Psoas muscle (tissue), 8 donors: ENCODE measurements at places on chromosomes 1 and 21. TPM values are rescaled to one million over a fixed set of nuclear protein-coding genes. Genes with fewer than 3 reads are reported as not detected.

GRCh38 chr21:29555601-29556000 is 256.9 kb downstream of the BACH1 start:
- no peak overlapping the region for H3K4me3 ChIP-seq
- DNase-seq: no peak
- H3K4me1 ChIP-seq: no peaks in the 10 kb centered on the region
- H3K27ac ChIP-seq: no peak overlapping the region

DNA sequence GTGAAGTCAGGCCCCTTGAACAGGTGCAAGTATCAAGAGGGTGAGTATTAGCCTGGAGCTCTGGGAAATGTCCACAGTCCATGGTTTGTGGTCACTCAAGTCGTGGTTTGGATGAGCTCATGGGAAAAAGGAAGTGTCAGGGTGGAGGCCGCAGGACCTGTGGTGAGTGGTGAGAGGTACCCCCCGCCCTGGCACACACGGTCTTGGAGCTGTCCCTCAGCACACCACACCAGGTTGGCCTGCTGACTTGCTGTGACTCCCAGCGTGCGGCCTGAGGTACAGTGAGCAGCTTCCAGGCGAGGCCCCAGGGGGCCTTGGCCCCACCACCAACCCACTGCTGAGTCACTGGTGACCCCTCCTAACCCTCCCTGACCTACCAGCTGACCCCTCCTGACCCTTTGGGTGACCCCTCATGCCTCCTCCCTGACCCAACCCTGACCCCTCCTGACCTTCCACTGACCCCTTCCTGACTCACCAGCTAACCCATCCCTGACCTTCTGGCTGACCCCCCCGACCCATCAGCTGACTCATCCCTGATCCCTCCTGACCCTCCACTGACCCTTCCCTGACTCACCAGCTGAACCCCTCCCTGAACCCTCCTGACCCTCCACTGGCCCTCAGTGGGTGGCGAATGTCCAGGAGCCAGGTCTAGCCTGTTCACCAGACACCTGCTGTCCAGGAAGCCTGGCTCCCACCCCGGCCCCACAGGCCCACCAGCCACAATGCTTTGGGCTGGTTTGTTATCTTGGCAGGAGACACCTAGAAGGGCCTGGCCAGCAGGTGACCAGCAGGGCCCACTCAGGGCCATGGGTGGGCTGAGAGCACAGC is 34.8 kb upstream of the RNF187 start:
- DNase-seq: no peak
- H3K4me3 ChIP-seq: no peak overlapping the region
- H3K27ac ChIP-seq: no peak overlapping the region

- no peak overlapping the region for H3K27ac ChIP-seq
- no peaks in the 10 kb centered on the region for H3K4me1 ChIP-seq
- no peak for DNase-seq
- no peaks in the 10 kb centered on the region for H3K27me3 ChIP-seq
- H3K36me3 ChIP-seq: peaks cover 3% of the 10 kb centered on the region
Observed at GRCh38 chr1:23290836-23291565, 53.1 kb downstream of the HNRNPR start.

DNA sequence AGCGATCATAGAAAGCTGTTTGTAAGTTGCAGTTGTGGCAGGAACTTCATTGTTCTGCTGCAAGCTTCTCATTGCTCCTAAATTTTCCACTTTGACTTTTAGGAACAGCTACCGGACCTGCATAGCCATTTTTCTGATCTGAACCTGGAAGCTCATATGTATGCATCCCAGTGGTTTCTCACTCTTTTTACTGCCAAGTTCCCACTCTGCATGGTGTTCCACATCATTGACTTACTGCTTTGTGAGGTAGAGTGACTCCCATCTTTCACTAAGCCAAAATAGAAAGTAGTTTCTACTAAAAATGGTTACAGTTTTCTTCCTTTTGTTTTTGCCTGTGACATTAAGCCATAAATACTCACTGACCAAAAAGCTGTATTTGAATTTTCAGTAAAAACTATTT is 254.2 kb downstream of the GPR52 start:
- H3K36me3 ChIP-seq: no peaks in the 10 kb centered on the region
- no peak overlapping the region for H3K27ac ChIP-seq
- no peaks in the 10 kb centered on the region for H3K27me3 ChIP-seq
- no peak overlapping the region for H3K4me3 ChIP-seq

- no peaks in the 10 kb centered on the region for H3K27me3 ChIP-seq
- H3K36me3 ChIP-seq: no peaks in the 10 kb centered on the region
- no peak for DNase-seq
- H3K4me1 ChIP-seq: no peaks in the 10 kb centered on the region
- H3K4me3 ChIP-seq: no peak overlapping the region
- H3K27ac ChIP-seq: no peak overlapping the region
Observed at GRCh38 chr1:102174259-102174863, 177.6 kb upstream of the OLFM3 start.

DNA sequence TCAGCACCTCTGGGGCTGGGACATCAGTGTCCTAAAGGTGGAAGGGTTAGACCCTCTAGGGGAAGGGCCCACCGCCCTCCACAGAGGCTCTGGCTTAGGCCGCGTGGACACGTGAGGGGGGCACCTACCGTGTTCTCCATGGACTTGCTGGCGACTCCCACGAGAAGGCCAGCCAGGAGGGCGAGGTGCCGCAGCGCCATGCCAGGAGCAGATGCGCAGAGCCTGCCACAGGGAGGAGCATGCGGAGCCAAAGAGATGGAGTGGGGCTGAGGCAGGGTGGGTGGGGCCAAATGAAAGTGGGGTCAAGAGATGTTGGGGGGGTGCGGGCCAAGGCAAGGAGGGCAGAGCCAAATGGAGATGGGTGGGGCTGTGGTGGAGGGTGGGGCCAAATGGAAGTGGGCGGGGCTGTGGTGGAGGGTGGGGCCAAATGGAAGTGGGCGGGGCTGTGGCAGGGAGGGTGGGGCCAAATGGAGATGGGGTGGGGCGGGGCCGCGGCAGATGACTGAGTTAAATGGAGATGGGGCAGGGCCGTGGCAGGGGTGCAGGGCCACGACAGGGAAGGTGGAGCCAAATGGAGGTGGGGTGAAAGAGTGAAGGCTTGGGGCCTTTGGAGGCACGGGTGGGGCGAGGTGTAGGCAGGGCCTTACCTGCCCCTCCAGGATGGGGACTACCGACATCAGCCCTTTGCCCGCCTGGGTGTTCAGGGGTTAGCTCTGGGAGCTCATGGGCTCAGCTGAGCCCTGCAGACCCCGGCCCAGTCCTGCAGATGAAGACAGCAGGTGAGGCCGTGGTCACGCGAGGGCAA is 17.4 kb upstream of the RNF223 start:
- no peak for DNase-seq
- no peak overlapping the region for H3K27ac ChIP-seq
- no peaks in the 10 kb centered on the region for H3K27me3 ChIP-seq
- no peaks in the 10 kb centered on the region for H3K4me1 ChIP-seq

GRCh38 chr1:115790356-115790755 is 21.8 kb upstream of the CASQ2 start:
- peaks cover 16% of the 10 kb centered on the region for H3K27me3 ChIP-seq
- no peaks in the 10 kb centered on the region for H3K36me3 ChIP-seq
- no peak overlapping the region for H3K4me3 ChIP-seq
- no peak for DNase-seq

DNA sequence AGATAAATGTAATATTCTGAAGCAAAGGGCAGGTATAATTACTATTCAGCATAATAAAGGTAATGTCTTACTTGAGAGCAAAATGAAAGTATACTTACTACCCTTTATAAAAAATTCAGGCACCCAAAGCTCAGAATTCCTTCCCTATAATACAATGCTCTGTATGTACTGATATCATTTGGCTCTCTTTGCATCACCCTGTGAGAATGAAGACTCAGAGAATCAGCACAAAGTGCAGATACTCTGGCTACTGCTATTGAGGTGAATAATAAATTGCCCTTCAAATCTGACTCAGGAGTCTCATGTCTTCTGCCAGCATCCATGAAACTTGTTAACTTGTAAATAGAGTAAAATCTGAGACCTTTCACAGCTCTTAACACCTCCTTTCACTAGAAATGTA is 108.5 kb upstream of the KCTD3 start:
- no peaks in the 10 kb centered on the region for H3K4me1 ChIP-seq
- H3K27me3 ChIP-seq: no peaks in the 10 kb centered on the region
- H3K27ac ChIP-seq: no peak overlapping the region
- no peak for DNase-seq

DNA sequence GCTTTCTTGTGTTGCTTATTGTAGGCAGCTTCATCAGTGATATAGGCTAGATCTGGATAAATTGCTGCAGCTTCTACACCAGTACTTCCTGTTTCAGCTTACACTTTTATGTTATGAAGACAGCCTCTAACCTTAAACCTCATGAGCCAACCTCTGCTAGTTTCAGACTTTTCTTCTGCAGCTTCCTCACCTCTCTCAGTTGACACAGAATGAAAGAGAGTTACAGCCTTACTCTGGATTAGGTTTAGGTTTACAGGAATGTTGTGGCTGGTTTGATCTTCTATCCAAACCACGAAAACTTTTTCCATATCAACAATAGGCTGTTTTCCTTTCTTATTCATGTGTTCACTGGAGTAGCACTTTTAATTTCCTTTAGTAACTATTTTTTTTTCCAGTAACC is 76.9 kb upstream of the RNPC3 start:
- H3K36me3 ChIP-seq: no peaks in the 10 kb centered on the region
- no peak overlapping the region for H3K27ac ChIP-seq
- no peak overlapping the region for H3K4me3 ChIP-seq
- DNase-seq: no peak

DNA sequence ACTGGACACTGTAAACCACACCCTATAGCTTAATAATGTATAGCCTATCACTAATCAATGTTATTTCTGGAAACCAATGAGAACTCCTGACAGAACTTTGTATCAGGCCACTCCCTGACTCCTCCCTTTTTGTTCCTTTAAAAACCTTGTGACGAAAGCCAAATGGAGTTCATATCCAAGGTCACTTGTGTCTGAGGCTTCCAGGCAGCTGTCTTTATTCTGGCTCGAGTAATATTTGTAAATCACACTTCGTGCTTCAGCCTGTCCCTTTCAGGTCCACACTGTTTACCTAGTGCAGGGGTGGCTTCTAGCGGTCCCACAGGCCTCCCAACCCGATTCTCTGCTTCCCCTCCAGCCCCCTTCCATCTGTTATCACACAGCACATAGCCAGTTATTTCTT is 16.2 kb upstream of the CAPN9 start:
- DNase-seq: no peak
- H3K27me3 ChIP-seq: no peaks in the 10 kb centered on the region
- peaks cover 23% of the 10 kb centered on the region for H3K4me1 ChIP-seq
- H3K36me3 ChIP-seq: no peaks in the 10 kb centered on the region

DNA sequence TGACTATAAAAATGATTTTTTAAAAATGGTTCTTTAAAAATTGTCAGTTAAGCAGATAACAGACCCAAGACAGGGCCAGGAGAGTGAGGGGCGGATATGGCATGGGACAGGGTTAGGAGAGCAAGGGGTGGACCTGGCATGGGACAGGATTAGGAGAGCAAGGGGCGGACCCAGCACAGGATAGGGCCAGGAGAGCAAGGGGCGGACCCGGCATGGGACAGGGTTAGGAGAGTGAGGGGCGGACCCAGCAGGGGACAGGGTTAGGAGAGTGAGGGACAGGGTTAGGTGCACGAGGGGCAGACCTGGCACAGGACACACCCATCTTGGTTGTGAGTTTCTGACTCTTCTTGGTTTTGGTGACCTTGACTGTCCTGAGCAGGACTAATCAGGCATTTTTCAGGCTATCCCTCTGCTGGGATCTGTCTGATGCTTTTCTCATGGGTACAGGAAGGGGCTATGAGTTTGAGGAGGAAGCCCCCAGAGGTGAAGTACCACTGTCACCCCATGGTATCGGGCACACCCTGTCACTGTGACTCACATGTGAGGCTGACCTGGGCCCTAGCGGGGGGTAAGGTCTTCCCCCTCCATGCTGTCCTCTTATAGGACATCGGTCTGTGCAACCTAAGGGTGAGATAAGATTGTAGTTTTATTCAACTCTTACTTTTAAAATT is 159.0 kb upstream of the COL6A1 start:
- no peak overlapping the region for H3K27ac ChIP-seq
- no peak overlapping the region for H3K4me3 ChIP-seq
- no peaks in the 10 kb centered on the region for H3K4me1 ChIP-seq
- peaks cover 29% of the 10 kb centered on the region for H3K27me3 ChIP-seq

DNA sequence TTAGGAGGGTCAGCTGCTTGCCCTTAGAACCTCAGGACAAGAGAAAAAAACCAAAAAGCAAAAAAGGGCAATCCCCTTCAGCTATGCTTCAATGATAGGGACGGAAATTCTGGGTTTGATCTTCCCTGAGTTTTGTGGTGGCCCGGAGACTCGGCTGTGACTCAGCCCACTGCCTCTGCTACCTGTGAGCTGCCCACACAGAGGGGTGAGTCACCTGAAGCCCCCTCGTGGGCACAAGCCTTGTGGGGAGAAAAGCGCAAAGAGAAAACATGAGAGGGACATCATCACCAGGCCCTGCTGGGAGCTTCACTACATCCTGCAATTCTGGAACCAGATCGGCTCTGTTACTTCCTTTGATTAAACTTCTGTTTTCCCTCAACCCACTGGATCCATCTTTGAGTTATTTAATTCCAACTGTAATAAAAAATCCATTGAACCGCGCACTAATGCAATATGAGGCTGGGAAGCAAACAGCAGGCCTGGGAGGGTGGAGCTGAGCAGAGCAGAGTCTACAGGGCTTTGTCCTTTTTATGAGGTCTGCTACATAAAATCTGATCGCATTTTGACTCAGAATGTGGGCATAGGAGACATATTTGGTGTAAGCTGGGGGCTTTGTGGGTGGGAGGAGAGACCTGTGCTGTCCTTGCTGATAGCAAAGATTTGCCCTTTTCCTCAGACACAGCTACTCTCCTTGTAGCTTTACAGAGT is 58.7 kb upstream of the STUM start:
- no peak overlapping the region for H3K4me3 ChIP-seq
- H3K27me3 ChIP-seq: no peaks in the 10 kb centered on the region
- H3K4me1 ChIP-seq: no peaks in the 10 kb centered on the region
- DNase-seq: no peak
- H3K36me3 ChIP-seq: no peaks in the 10 kb centered on the region

- no peak overlapping the region for H3K4me3 ChIP-seq
- no peak for DNase-seq
- no peaks in the 10 kb centered on the region for H3K4me1 ChIP-seq
- H3K27me3 ChIP-seq: no peaks in the 10 kb centered on the region
Observed at GRCh38 chr1:101088431-101088830, 62.8 kb upstream of the DPH5 start.

DNA sequence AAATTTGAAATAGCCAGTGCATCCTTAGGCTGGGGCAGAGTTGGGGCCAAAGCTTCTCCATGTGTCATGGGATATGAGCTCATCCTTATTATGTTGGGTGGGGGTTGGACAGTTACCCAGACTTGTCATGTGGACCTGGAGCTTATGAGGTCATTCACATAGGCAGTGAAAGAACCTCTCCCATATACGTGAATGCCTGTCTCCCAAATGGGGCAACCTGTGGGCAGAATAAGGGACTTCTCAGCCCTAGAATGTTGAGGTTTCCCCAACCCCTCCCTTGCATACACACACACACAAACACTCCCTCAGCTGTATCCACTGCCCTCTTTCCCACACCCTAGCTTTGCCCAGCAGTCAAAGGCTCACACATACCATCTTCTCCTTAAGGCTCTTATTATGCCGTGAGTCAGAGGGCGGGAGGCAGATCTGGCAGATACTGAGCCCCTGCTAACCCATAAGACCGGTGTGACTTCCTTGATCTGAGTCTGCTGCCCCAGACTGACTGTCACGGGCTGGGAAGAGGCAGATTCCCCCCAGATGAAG is 2.3 kb upstream of the IVL start:
- DNase-seq: no peak
- no peak overlapping the region for H3K4me3 ChIP-seq
- no peaks in the 10 kb centered on the region for H3K36me3 ChIP-seq
- no peaks in the 10 kb centered on the region for H3K27me3 ChIP-seq

The CFAP107 gene
- total RNA-seq: not detected

The MYCL gene
- 0.20 TPM for total RNA-seq

The FMO2 gene
- total RNA-seq: 18.5 TPM

The PDC gene
- total RNA-seq: not detected

The ACAP3 gene
- total RNA-seq: 24.6 TPM

The GBP6 gene
- total RNA-seq: not detected

The CLCA1 gene
- total RNA-seq: not detected
